ENCODE measurements at places on chromosomes 4 and X.

DNA sequence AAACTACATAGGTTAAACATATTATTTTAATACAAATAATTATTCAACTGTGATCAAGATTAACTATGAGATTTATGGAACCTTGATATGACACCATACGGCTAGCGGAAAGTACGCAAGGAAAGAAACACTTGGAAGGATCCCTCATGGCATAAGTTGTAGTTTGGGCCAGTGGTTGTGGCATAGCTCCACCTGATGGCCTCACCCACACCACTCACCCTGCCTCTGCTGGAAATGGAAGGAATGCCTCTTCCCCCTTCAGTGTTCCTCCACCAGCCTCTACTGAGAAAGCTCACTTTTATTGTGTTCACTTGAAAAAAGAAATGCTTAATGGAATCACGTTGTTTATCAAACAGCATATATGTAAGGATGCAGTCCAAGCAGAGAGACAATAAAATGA, 86.4 kb downstream of the BMP15 start:
- DNase-seq: no peak

DNA sequence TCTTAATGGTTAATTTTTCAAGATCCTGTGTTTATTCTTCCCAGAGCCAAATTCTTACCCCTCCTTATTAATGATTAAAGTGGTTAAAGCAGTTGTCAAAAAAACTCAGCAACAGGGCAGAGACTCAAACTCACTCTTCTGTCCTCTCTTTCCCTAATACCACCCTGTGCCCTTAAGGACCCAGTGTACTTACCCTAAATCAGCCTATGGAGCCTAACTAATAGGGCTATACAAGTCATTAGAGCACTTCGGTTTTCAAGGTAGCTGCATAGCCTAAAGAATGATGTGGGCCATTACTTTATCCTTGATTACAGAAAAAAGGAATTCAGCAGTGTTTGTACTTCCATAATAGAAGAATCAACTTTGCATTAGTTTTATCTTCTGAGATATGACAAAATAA, 216.3 kb downstream of the KCTD8 start:
- no peak for DNase-seq

GRCh38 chr4:96675896-96676295, 836.0 kb downstream of the PDHA2 start:
- no peak for DNase-seq

GRCh38 chr4:184300816-184301215, 83.1 kb upstream of the ENPP6 start:
- no peak for DNase-seq

DNA sequence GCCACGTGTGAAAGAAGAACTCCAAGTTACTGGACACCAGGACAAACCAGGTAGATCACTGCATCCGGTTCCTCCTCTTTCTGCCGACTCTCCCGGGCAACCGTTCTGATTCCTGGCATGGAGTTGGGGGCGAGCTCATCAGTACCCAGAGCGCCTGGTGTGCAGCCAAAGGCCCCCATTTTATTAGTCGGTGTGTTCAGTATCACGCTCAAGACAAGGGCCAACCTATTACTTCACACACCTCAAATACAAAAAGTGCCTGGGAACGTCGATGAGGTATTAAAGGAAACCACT, 2.8 kb upstream of the CTBP1 start:
- no peak for DNase-seq

- DNase-seq: no peak
These were observed 695.0 kb upstream of the HS3ST1 start for GRCh38 chr4:12123707-12124106.

DNA sequence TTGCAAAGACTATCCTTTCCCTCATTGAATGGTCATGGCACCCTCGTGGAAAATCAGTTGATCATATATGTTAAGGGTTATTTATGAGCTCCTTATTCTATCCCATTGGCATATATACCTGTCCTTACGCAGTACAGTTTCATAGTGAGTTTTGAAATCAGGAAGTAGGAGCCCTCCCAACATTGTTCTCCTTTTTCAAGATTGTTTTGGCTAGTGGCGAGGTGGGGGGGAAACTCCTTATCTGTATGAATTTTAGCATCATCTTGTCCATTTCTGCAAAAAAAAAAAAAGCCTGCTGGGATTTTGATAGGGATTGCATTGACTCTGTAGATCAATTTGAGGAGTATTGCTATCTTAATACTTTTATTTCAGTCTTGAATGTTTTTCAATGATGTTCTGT, 2.5 kb upstream of the USP9X start:
- peak; percentile 81 for DNase-seq

DNA sequence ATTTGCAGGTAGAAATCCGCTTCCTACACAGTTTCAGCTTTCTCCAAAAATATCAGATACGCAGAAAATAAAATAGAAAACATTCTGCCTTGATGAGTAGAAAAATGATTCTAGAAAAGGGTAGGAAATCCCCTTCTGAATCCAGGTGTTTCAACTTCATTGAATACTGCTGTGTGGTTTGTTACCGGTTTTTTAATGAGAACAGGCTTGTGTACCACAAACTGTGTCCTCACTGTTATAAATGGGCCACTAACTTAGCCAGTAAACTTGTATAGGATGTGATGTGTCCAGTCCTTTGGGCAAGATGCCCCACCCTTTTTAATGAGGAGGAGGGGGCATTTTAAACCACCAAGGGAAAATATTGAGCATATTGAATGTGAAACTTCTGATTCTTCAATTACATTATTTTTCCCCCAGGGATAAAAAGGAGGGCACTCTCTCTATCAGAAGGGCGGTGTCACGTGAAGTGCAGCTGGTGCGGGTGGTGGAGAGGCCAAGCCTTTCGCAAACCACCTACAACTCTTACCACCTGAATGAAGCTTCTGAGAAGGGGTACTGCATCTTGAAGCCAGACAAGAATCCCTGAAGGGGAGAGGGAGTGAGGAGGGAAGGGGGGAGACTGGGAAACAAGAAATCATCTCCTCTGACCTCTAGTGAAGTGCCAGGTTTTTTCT, 4.5 kb downstream of the CXXC4 start:
- no peak for DNase-seq

DNA sequence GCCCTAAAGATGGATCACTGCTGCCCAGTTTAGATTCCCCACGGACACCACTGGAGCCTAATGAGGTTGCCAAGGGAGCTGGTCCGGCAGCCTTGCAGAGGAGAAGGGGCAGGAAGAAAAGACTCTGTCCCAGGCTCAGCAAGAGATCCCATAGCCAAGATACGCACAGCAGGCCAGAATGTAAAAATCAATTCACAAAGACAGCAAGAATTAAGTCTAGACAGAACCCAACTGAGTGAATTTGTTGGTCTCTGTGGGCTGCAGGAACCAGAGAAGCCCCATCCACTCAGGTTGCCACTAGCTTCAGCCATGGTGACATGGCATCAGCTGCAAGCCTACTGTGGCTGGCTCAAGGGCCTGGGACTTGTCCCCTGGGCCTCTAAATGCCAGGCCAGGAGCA, 22.9 kb downstream of the TSC22D3 start:
- DNase-seq: no peak

- no peak for DNase-seq
These were observed 85.2 kb downstream of the PLAC1 start for GRCh38 chrX:134572816-134573682.

DNA sequence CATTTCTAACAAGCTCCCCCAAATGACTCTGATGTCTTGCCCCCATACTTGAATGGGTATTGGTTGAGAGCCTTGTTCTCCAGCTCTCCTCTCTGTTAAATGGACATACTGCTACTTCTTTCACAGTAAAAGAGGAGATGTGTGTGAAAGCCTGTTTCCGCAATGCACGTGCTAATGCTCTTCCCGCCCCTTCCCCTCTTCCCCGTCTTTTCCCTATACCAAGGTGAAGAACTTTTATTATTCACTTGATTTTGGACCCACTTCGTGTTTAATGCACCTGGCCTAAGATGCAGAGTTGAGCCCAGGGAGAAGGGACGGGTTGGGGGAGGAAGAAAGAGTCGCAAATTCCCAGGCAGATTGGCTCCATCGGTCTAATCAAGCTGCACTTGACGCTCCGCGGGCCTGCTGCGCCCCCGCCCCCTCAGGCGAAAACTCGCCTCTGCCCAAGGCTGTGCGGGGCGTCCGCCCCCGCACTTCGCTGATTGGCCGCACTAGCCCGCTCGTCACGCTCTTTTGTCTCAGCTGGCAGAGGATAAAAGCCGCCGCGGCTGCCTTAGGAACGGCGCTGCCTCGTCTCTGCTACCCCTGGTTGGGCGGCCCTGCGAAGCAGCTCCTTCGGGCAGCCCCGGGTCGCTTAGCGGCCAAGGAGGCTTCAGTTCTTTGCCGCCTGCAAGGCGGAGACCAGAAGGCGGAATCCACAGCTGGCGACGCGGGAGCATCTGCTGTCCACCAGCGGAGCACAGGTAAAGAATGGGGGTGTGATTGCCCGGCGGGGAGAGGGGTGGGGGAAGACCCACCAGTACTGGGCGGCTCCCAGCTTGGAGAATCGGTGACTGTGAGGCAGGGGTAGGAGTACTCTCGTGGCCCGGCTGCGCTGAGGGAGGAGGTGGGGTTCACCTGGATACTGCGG, at the start of gene ZCCHC12:
Gene ZCCHC12 (plus strand): TSS at position 562 of the 910 bp plus-strand sequence. CDS start 1,421 bp downstream, outside the sequence.
- DNase-seq: peak; percentile 87

- no peak for DNase-seq
These were observed 272.6 kb upstream of the AGTR2 start for GRCh38 chrX:115897956-115898355.

- no peak for DNase-seq
These were observed 54.9 kb downstream of the STOX2 start for GRCh38 chr4:183960046-183960420.

DNA sequence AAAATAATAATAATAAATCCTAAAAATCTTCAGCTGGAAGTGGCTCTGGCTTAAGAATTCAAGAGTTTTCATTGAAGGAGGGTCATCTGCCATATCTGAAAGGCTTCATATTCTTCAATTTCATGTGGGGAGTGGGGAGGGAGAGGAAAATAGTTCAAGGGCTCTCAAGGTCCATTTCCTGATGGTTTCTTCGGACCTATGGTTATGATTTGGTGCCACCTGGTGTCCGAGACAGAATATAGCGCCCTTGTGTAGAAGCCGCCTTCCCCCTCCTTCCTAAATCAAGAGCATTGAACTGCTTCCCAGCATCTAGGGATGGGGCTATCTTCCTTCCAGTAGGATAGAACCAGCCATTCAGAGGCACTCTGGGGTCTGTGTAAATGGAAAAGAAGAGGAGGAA, 34.3 kb downstream of the NLGN3 start:
- peak; percentile 86 for DNase-seq

GRCh38 chrX:16827225-16827624, 41.0 kb downstream of the TXLNG start:
- DNase-seq: no peak

- DNase-seq: peak; percentile 50
These were observed 752 bp downstream of the FRAS1 start for GRCh38 chr4:78057600-78058550.

- DNase-seq: peak; percentile 17
These were observed 20.6 kb downstream of the SH3KBP1 start for GRCh38 chrX:19866626-19867410.

DNA sequence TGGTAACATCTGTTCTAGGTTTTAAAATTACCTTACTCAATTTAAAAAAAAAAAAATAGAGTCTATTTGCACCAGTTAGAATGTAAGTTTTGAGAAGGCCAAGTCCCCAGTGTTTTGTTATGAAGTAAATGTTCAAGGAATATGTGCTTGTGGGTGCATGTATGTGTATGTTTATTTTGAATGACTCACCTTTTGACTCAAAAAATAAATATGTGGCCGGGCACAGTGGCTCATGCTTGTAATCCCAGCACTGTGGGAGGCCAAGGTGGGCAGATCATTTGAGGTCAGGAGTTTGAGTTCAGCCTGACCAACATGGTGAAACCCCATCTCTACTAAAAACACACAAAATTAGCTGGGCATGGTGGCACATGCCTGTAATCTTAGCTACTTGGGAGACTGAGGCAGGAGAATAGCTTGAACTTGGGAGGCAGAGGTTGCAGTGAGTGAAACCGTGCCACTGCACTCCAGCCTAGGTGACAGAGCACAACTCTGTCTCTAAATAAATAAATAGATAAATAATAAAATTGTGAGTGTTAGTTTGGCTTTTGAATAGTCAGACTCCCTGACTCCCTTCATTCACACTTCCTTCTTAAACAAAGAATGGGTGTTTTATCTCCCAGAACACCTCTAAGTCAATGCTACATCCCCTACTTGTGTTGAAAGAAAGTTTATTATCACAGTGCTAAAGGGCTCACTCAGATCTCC, 511.3 kb upstream of the PCDH7 start:
- no peak for DNase-seq

- DNase-seq: no peak
These were observed 20.5 kb downstream of the MGST2 start for GRCh38 chr4:139686130-139686529.

DNA sequence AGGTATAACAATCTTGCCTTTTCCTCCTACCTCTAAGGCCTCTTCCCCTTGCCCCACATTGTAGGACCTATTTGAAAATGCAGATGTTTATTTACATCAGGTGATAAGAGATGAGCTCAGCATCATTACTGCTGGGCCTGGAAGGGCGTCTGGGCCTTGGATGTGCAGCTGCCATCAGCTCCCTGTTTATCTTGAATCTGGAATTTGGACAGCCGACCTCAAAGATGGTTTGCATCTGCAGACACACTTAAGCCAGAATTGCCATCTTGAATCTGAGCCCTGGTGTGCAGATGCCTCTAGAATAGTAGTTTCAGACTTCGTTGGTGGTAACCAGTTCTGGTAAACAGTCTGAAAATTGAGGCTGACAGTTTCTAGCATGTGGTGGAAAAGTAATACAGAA, 59.0 kb downstream of the FAM193A start:
- no peak for DNase-seq

DNA sequence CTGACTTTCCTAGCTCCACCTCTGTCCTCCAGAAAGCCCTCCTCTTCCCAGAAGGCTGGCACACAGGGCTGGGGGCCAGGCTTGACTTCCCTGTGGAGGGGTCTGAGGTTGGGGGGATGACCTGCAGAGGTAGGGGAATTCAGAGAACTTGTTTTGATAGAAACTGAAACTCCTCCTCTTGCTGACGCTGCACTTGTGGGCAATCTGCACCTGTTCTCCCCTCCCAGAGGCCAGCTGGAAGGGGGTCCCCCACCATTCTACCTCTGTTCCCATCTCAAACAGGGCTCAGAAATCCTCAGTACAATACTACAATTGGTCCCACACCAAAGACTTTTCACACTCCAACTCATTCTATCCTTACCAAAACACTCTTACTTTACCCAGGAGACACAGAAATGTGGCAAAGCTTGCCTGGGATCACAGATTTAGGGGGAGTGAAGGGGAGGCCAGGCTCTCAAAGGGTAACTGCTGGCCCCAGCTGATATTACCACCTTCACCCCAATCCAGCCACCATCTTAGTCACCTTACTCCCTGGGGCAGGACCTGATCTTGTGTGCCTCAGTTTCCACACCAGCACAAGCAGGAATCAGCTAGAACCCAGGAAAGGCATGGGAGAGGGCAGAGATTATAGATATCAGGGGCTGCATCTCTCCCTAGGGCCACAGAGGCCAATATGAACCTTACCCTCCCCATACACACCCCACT, 18.5 kb downstream of the OTUD5 start:
- DNase-seq: no peak
